ENCODE measurements at places on chromosomes 12 and 14.

DNA sequence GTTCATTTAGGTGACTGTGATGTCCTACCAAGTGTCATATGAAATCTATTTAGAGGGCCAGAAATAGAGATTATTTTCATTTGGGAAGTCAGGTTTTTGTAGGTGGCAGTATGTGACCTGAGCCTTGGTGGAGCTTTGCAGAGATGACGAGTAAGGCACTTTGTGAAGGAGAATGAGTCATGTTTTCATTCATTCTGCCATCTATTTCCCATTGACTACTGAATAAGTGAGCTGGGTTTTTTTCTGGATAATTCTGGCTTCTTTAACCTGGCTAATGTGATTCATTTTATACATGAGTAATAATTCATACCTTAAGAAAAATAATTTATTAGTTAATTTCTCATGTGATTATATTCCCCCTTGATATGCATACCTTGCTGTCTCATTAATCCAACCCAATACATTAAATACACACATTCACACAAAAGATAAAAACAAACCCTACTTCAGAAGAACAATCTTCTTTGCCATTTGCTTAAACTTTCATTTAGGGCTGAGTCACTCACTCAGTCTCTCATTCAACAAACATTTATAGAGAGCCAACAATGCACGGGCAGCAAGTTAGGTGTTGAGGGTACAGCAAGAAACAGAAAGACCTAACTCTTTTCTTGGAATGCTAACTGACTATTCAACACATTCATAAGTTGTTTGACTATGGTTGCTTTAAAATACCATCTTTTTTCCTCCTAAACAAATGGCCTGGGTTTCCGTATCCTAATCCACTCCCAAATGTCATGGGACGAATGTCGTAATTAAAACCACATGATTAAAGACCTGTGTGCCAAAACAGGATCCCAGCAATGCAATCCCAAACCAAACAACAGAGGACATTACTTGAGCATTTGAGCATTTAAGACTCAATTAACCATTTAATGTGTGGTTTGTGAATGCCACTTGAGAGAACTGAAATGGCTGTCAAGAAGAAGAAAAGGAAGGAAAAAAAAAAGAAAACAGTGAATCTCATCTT, 78.0 kb downstream of the KITLG start:
- DNase-seq = no peak

DNA sequence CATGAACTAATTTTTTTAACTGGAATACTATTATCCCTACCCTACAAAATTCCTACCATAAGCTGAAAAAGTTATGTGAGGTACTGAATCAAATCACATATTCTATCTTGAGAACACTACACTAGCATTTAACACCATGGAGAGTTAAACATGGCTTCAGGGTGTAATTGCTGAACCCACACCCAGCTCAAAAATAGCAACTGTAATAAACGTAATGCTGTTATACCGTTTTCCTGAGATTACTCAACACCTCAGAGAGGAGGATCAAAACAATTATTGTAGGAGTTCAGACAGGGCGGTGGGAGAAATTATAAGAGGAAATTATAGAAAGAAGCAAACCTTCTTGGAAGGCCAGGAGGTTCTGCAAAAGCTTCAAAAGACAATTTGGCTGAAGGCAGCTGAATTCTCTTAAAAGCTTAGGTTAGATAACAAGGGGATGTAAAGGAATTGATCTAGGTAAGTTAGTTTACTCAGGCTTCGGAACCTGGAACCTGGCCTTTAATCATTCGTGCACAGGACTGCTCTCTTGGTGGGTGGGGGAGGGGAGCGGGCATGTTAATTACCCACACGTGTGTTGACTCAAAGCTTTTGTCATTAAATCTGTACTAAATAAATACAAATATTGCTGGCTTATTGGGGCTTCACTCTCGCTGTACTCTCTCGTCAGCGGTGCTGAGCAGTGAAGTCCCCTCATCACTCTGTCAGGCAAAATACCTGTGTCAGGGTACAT, 12.1 kb upstream of the IPO8 start:
- DNase-seq = no peak

- no peak for DNase-seq
These were observed 197.1 kb downstream of the SNAPC1 start for GRCh38 chr14:61959348-61959747.

DNA sequence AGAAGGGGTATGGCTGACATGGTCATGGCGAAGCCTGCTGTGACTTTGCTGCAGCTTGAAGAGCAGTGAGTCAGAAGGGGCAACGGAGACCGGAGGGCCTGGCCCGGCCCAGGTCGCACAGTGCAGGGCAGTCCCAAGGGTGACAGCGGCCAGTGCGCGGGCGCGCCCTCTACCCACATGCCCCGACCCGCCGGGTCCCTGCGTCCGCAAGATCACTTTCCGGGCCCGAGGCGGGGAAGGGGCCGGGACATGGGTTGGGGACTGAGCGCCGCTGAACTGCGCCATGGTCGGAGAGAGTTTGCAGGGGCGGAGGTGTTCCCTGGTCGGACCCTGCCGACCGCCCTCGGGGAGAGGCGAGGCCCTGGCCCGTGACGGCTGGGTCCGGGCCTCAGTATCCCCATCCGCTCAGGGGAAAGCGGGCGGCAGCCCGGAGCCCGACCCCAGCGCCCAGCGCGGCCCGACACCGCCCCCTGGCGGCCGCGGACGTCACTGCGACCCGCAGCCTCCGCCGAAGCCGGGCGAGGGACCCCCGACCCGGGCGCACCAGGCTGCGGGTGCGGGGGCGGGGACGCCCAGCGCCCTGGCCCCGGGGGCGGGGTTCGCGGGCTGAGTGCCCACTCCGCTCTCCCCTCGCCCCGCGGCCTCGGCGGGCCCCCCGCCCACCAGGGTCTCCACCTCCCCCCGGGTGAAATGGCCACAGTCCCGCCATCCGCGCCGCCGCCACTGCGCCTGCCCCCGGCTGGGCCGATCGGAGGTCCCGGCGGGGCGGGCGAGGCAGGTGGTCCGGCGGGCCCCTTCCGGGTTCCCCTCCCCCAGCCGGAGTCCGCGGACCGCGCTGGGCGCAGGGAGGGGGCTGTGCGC, 7.2 kb upstream of the ANKRD9 start:
- no peak for DNase-seq

GRCh38 chr14:101098641-101099040, 195.1 kb upstream of the RTL1 start:
- DNase-seq = no peak

DNA sequence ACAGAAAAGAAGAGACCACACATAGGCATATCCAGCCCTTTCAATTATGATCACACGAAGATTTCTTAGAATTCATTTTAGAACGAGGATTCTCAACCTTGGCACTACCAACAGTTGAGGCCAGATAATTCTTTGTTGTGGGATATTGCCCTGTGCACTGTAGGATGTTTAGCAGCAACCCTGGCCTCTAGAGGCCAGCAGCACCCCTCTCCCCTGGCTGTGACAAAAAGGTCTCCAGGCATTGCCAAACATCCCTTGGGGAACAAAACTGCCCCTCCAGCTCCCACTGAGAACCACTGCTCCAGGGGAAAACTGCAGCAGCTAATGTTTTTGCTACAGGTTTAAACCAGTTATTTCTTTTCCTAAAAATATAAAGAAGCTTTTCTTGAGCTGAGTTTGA, 7.1 kb downstream of the NT5DC3 start:
- no peak for DNase-seq

GRCh38 chr14:22381408-22381760, 207.6 kb downstream of the DAD1 start:
- DNase-seq = no peak

DNA sequence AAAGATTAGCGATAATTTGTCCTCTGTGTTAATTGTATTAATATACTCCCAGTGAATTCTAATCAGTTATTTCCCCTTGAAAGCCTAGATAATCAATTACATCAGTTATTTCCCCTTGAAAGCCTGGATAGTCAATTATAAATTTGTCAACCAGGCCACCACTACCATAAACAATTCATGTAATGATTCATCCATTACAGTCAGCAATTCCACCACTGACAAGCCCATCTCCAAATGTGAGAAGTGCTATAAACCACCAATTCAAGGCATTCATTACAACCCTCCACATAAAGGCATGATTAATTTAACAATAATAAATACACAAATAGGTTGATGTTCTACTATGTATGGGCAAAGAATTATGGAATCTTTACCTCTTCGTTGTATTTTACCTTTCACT, 40.9 kb downstream of the INTS13 start:
- DNase-seq = no peak

- DNase-seq = no peak
These were observed 87.0 kb upstream of the MAP1LC3B2 start for GRCh38 chr12:116472193-116472592.
